ENCODE measurements at places on chromosomes 5 and 9.

- DNase-seq = no peak
These were observed 5.6 kb upstream of the OMD start for GRCh38 chr9:92429836-92430235.

- DNase-seq = no peak
These were observed 154.4 kb downstream of the PRELID2 start for GRCh38 chr5:145680767-145681166.

DNA sequence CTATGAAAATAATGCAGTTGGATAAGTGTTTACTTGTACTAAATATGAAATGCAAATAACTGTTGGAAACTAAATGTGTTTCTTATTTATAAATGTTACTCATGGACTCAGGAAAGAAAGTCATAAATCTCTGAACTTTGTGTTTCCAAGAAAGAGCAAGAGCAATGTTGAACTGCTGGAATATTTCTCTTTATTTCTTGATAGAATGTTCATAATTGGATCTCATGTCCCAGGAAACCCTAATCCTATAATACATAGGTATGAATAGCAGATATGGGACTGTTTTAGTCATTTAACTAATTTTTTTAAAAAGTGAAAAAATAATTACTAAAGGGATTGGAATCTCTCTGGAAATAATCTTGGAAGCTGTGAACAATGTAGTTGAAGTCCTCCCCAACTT, 245.0 kb upstream of the ACTBL2 start:
- DNase-seq = no peak

DNA sequence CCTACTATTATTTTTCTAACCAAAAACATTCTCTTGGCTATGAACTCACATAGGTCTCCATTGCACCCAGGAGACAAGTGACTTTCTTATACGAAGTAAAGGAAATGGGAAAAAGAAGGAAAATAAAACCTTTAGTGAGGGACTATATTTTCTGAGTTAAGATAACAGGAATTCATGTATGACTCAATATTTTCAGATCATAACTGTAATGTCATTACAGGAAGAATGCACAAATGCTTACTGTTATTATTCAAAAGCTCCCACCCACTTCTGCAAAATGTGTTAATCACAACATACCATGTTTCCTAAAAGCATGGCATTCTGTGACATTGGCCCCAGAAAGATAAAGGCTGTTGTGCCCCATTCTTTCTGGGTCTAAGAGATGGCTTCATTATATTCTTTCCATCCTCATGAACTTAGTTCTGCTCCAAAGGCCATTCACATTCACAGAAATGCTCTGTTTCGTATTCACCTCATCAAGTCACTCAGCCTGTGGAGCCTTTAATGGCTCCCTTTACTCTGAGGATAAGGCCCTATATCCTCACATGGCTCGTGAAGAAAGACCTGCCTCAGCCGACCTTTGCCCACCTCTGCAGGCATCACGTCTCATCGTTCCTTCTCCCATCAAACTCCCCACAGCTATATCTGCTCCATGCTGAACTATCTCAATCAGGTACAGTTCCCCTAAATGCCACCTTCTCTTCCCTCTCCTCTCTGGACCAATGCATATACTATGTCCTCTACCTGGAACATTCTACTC, 77.0 kb downstream of the ABCA1 start:
- DNase-seq = no peak

DNA sequence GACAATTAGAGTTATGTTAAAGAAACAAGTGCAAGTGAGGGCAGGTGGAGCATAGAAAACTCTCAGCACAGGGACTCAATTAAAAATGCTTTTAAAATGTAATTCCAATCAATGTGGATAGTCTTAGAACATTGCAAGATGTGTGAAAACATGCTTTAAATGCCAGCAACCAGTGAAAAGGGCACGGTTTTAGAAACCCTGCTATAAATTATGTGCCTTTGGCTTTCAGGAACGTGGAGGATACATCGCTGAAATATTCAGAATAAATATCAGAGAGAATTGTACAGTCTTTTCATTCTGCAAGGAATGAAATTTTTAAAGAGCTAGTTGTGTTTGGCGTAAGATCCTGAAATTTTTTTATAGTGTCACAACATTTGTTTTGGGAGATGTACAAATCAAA, 101.1 kb downstream of the TLE4 start:
- DNase-seq = no peak

Measured in stimulated activated CD8-positive, alpha-beta memory T cell treated with anti-CD3 and anti-CD28 coated beads, Interleukin-15, amount 100 ng/mL, for 4 hours (primary cell).